Activated CD4-positive, alpha-beta T cell treated with anti-CD3 and anti-CD28 coated beads for 48 hours (primary cell): ENCODE measurements at places on chromosomes 7 and 10.

DNA sequence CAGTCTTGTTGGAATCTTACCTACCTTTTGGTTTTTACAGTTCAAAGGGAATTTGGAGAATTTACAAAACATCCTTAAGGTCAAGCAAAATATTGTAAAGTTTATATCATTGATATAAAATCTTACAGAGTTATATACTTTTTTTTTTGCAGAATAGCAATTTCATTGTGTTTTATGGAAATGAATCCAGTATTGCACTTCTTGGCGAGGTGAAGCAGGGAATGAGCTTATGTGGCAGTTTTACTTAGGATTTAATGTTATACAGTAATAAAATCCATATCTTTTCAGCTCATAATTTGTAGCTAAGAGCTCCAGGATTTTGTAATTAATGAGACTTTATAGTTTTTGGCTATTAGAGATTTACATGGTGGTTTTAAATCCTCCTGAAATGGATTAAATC is 5.0 kb downstream of the PRKAR2B start:
- no peak for DNase-seq

DNA sequence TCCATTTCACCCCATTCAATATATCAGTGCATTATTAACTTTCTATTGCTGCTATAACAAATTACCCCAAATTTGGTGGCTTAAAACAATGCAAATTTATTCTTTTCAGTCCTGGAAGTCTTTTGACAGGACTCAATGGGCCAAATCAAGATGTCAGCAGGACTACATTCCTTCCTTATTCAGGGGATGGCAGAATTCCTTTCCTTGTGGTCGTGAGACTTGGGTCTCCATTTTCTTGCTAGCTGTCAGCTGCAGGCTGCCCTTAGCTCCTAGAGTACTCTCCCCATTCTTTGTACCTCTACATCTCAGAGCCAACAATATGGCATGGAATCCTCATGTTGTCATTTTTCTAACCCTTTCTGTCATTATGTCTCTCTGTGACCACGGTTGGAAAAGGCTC is 310.6 kb downstream of the HDAC9 start:
- no peak for DNase-seq

GRCh38 chr10:97312897-97313296 is 6.2 kb upstream of the FRAT1 start:
- DNase-seq: no peak

- no peak for DNase-seq
These were observed 6.7 kb upstream of the GRIFIN start for GRCh38 chr7:2482725-2483451.

GRCh38 chr10:93063144-93063976 is 2.8 kb downstream of the CYP26C1 start:
- DNase-seq: no peak

GRCh38 chr7:13106513-13106912 is 419.1 kb downstream of the ARL4A start:
- DNase-seq: no peak

DNA sequence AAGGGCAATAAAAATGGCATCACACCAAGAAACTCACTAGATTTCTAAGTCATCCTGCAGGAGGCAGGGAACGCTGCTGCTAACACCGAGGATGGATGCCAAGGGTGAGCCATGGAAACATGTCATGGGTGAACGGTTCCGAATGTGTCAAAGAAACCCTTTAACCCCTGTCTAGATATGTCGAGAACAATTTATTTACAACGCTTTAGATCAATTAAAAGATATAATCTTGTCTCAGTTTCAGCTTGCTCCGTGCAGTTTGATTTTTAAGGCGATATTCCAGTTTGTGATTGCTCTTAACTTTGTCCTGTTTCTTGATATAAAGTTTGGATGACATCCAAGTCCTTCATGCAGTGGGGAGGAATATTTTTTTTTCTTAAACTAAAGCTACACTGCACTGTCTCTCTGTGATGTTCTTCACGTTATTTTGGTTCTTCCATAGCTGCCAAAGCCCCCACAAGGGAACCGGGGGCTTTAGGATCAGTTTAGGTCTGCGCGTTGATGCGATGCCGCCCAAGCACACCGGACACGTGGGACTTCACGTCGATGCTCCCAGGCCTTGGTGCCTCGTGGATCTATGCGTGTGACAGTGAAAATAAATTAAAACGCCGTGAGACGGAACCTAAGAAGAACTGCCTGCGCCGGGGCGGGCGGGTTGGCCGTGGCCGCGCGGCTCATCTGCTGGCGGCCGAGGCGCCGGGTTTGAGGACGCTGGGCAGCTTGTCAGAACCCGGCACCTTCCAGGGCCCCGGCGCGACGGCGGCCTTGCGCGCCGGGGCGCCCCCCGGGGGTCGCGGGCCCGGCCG is 220.3 kb downstream of the PHTF2 start:
- peak; percentile 8 for DNase-seq
